ENCODE measurements at places on chromosomes 16 and 17. TPM values are rescaled to one million over a fixed set of nuclear protein-coding genes. Genes with fewer than 3 reads are reported as not detected.

DNA sequence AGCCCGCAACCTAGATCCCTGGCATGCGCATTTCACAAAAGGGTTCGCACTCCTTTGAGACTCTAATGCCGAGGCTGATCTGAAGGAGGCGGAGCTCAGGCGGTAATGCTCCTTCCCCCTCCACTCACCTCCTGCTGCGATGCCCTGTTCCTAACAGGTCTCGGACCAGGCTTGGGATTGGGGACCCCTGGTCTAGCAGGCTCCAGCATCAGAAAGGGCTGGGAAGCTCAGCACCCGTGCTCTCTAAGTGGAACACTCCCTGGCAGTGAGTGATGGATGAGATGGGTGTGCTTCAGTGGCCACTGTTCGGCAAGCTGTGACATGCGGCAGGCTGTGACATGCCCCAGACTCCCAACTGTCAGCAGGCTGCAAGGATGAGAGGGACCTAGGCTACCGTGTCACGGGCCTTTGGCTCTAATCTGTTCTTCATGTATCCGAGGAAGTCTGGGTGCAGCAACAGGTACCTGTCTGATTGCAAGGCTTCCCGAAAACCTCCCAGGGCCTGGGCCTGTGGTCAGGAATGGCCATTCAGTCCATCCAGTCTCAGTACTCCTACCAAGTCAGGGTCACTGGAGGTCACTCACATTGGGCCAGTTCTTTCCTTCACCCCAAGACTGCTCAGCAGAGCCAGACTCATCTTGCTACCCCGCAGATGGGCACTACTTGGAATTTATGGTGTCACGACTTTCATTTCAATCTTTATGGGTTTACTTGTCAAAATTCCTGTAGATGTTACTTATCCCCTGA lies 1.3 kb upstream of the ST6GALNAC2 start:
- no peaks in the 10 kb centered on the region for H3K36me3 ChIP-seq
- peaks cover 42% of the 10 kb centered on the region for H3K27me3 ChIP-seq
- no peak for DNase-seq
- H3K4me1 ChIP-seq: peaks cover 16% of the 10 kb centered on the region

PDE6G gene
- total RNA-seq: 12.2 TPM

NPW gene
- total RNA-seq: 0.66 TPM

DNA sequence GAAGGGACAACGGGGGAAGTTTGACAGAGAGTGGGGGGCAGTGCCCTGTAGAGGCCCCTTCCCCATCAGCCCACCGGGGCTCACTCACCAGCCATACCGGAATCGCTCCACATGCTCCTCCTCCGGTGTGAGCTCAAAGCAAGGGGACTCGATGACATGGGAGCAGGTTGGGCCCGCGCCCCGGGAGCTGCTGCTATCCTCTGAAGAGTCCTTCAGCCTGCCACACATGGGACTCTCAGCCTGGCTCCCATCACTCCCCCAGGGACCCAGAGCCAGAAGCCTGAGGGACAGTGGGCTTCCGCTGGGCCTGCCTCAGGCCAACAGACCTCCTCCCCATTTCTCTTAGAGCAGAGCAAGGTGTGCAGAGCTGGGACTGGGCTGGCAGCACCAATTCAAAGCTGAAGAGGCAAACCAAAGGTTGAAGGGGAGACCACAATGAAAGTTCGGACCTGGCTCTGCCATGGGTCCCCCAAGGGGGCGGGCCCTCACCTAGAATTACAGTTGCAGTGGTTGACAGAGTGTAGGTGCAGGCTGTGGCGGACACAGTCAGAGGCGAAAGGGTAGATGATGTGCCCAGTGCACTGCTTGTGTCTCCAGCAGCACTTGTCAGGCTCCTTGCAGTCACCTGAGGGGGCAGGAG lies 7.3 kb downstream of the PROCA1 start:
- no peaks in the 10 kb centered on the region for H3K4me1 ChIP-seq
- no peak for DNase-seq
- H3K36me3 ChIP-seq: peaks cover 63% of the 10 kb centered on the region
- H3K27ac ChIP-seq: no peak overlapping the region
- H3K27me3 ChIP-seq: no peaks in the 10 kb centered on the region

KRT36 gene
- 1.2 TPM for total RNA-seq

GGT6 gene
- 0.90 TPM for total RNA-seq

TRAF7 gene
- total RNA-seq: 22.3 TPM

- no peak for DNase-seq
- no peaks in the 10 kb centered on the region for H3K27me3 ChIP-seq
- peaks cover 74% of the 10 kb centered on the region for H3K4me1 ChIP-seq
- no peak overlapping the region for H3K4me3 ChIP-seq
- no peaks in the 10 kb centered on the region for H3K36me3 ChIP-seq
- H3K27ac ChIP-seq: no peak overlapping the region
Observed at GRCh38 chr16:85526185-85526974, 86.7 kb upstream of the GSE1 start.

DNA sequence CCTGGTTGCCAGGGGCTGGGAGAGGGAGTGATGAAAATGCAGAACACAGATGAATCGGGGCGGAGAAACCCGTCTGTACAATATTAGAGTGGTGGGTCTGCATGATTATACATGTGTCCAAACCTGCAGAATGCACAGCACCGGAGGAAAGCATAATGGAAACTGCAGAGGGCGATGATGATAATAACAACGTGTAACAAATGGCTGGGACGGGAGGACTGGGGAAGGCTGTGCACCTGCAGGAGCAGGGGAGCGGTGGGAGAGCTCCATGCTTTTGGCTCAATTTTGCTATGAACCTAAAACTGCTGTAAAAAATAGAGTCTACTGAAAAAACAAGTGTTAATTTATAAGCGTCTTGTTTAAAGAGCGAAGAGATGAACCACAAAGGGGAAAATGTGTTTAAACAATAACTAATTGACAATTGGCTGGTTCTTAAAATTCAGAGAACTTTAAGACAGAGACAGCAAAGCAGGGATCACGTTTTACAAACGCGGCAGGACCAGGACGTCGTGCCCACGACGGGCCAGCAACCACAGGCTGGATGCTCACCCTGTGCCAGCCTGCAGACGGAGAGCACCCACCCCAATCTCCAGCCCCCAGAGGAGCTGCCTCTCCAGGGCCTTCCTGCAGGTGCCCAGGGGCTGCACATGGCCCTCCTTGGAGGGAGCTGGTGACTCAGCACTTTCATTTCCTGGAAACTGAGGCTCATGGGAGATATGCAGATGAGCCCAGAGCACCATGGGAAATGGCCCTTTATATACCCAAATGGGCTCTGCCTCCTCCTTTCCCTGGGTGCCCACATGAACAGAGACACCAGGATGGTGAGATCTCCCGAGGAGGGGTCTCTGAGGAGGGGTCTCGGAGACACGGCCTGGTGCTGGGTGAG lies at the start of gene TEX19:
TEX19 (plus strand) TSS at position 783 of the 886 bp plus-strand sequence. CDS start 2,904 bp downstream, outside the sequence.
- no peak for DNase-seq
- H3K4me1 ChIP-seq: peaks cover 3% of the 10 kb centered on the region
- H3K4me3 ChIP-seq: no peak within 1 kb of the TSS

- no peaks in the 10 kb centered on the region for H3K4me1 ChIP-seq
- no peaks in the 10 kb centered on the region for H3K27me3 ChIP-seq
- no peak for DNase-seq
- no peak overlapping the region for H3K4me3 ChIP-seq
- no peak overlapping the region for H3K27ac ChIP-seq
- H3K36me3 ChIP-seq: no peaks in the 10 kb centered on the region
Observed at GRCh38 chr17:53463363-53463762, 359.4 kb upstream of the KIF2B start.

DNA sequence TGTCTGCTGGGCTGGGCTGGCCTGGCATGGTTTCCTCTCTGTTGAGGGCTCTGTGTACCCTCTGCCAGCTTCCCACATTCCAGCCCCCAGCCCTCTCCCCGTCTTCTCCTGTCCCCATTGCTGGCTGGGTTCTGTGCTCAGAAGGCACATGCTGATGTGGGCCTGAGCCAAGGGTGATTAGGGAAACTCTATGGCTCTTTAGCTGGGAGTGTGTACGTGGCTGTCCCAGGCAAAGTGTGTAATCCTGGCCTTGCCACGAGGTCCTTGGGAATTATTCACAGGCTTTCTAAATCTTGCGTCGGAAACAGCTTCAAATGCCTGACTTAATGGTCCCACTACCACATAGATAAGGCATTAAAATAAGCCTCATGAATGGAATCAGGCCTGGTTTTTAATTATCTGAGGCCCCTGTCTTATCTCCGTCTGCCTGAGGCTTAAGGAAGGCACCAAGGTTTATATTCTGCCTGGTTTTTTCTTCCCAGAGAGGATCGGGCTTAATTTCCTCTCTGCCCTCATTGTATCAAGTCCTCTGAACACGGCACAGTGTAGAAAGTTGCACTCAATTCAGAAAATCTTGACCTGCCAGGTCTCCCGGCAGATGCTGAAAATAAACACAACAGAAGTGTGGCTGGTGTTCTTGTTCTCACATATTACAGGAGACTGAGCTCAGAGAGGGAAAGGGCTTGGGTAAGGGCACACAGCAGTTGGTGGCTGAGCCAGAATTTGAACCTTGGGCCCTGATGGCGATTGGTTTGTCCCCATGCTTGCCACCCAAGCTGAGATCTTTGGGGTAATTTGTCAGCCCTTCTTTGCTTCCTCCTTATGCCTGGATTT lies 52.9 kb upstream of the LGALS9 start:
- no peak overlapping the region for H3K4me3 ChIP-seq
- no peaks in the 10 kb centered on the region for H3K4me1 ChIP-seq
- H3K36me3 ChIP-seq: no peaks in the 10 kb centered on the region
- no peak overlapping the region for H3K27ac ChIP-seq
- no peak for DNase-seq
- H3K27me3 ChIP-seq: no peaks in the 10 kb centered on the region

KRT28 gene
- total RNA-seq: 0.05 TPM

- no peak for DNase-seq
- no peaks in the 10 kb centered on the region for H3K36me3 ChIP-seq
- H3K27ac ChIP-seq: no peak overlapping the region
- no peaks in the 10 kb centered on the region for H3K27me3 ChIP-seq
Observed at GRCh38 chr16:48091117-48091516, 64.7 kb downstream of the ABCC12 start.

DNA sequence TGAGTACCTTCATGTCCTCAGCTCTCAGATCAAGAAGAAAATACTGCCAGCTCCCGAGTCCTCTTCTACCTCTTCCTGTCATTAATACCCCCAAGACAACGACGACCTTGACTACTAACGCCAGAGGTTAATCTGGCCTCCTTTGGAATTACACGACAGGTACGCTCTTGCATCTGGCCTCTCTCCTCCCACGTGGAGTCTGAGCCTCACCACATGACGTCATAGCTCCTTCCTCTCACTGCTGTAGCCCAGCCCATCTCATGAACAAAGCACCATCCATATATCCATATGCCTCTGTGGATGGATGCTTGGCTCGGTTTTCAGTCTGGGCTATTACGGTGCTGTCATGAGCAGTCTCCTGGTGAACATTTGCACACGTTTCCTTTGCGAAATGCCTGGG lies 110.2 kb upstream of the TNRC6C start:
- H3K27ac ChIP-seq: no peak overlapping the region
- H3K36me3 ChIP-seq: no peaks in the 10 kb centered on the region
- H3K27me3 ChIP-seq: no peaks in the 10 kb centered on the region
- peaks cover 75% of the 10 kb centered on the region for H3K4me1 ChIP-seq
- H3K4me3 ChIP-seq: no peak overlapping the region
- no peak for DNase-seq

- H3K4me3 ChIP-seq: no peak overlapping the region
- no peaks in the 10 kb centered on the region for H3K27me3 ChIP-seq
- DNase-seq: no peak
- no peak overlapping the region for H3K27ac ChIP-seq
Observed at GRCh38 chr17:60562421-60562820, 36.4 kb upstream of the APPBP2 start.

GRCh38 chr17:44152875-44153274 lies 11.1 kb downstream of the HROB start:
- no peak for DNase-seq
- peaks cover 30% of the 10 kb centered on the region for H3K36me3 ChIP-seq
- no peak overlapping the region for H3K27ac ChIP-seq
- no peaks in the 10 kb centered on the region for H3K4me1 ChIP-seq
- H3K4me3 ChIP-seq: no peak overlapping the region

DNA sequence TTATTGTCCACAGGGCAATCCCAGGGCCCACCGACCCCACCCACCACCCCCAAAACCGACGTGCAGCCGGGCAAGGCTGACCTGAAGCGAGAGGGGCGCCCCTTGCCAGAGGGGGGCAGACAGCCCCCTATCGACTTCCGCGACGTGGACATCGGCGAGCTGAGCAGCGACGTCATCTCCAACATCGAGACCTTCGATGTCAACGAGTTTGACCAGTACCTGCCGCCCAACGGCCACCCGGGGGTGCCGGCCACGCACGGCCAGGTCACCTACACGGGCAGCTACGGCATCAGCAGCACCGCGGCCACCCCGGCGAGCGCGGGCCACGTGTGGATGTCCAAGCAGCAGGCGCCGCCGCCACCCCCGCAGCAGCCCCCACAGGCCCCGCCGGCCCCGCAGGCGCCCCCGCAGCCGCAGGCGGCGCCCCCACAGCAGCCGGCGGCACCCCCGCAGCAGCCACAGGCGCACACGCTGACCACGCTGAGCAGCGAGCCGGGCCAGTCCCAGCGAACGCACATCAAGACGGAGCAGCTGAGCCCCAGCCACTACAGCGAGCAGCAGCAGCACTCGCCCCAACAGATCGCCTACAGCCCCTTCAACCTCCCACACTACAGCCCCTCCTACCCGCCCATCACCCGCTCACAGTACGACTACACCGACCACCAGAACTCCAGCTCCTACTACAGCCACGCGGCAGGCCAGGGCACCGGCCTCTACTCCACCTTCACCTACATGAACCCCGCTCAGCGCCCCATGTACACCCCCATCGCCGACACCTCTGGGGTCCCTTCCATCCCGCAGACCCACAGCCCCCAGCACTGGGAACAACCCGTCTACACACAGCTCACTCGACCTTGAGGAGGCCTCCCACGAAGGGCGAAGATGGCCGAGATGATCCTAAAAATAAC lies 3.0 kb downstream of the SOX9 start:
- no peak for DNase-seq
- no peaks in the 10 kb centered on the region for H3K36me3 ChIP-seq
- peaks cover 62% of the 10 kb centered on the region for H3K27me3 ChIP-seq
- H3K4me1 ChIP-seq: no peaks in the 10 kb centered on the region
- H3K4me3 ChIP-seq: no peak overlapping the region
- no peak overlapping the region for H3K27ac ChIP-seq

PTX4 gene
- total RNA-seq: 0.05 TPM

- no peak for DNase-seq
- H3K27ac ChIP-seq: peak overlapping the region; percentile 64
- no peaks in the 10 kb centered on the region for H3K27me3 ChIP-seq
- peaks cover 76% of the 10 kb centered on the region for H3K36me3 ChIP-seq
Observed at GRCh38 chr16:23491490-23492391, 18.6 kb downstream of the GGA2 start.

PCGF2 gene
- 1.4 TPM for total RNA-seq

GRCh38 chr17:60169921-60170817 lies 20.4 kb downstream of the CA4 start:
- no peaks in the 10 kb centered on the region for H3K27me3 ChIP-seq
- DNase-seq: no peak
- H3K36me3 ChIP-seq: no peaks in the 10 kb centered on the region
- no peak overlapping the region for H3K4me3 ChIP-seq
- peaks cover 3% of the 10 kb centered on the region for H3K4me1 ChIP-seq
